ENCODE measurements at places on chromosomes 5 and 9.

DNA sequence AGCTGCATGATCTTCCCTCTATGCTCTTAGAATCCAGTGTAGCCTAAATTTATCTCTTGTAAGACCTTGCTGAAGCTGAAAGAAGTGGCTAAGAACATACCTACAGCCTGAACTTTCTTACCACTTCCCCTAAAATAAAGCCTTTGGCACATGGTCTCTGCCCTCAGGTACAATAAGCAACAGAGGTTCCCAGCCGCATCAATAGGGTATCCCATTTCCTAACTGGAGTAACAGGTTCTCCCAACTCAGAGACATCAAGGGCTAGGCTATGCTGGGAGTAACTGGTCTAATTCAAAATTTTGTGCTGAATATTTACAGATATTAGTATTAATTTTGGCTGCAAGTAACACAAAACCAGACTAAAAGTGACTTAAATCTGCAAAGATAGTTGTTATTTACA, 335.8 kb upstream of the TRPC7 start:
- DNase-seq, result no peak

DNA sequence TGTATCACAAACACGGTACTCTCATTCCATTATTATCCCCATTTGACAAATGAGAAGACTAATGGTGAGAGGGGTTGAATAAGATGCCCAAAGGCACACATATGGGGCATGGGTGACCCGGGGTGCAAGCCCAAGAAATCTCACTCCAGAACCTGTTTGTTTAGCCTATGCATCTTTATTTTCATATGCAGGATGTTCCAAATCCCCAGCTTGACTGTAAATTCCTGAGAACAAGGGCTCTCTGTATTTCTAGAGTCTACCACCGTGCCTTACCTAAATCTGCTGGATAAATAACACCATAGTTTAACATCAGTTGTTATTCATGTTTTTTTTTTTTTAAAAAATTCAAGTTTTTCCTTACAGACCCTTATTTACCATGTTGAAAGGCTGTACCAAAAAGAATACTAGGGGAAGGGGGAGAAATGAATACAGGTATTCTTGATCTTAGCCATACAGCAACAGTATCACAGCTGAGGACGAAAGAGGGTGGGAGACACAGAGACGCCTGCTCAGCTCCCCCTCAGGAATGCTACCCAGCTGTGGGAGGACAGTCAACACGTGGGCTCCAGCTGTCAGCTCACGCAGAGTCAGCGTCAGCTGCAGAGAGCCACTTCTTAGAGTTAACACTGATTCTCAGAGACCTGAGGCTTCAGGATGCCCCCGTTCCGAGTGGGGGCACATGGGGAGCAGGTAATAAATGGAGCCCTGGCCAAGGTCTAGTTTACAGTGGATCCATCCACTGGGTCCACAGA, 86.6 kb downstream of the MED27 start:
- no peak for DNase-seq

DNA sequence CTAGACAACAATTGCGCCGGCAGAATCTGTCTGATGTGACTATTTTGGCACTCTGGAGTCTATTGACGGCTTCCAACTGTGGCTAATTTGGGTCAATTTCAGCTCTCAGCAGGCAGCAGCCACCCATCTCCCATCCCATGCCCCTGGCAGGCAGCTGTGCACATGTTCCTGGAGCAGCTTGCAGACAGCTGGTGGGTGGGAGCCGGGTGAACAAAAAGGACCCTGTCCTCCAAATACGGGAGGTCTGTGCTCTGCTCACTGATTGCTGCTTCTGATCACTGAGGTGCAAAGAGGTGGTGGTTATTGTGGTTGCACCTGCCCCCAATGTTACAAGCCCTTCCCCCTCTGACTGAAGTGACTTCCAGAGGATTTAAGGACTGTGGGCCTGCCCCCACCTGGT, 45.0 kb upstream of the N4BP3 start:
- no peak for DNase-seq

DNA sequence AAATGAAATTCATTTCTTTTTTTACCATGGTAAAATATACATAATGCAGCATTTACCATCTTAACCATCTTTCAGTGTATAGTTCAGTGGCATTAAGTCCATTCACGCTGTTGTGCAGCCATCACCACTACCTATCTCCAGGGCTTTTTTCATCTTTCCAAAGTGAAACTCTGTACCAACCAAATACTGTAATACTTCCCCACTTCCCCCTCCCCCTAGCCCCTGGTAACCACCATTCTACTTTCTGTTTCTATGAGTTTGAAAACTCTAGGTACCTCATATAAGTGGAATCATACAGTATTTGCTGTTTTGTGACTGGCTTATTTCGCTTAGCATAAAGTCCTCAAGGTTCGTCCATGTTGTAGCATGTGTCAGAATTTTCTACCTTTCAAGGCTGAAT, 23.4 kb downstream of the SPAAR start:
- no peak for DNase-seq

- no peak for DNase-seq
Observed at GRCh38 chr9:20658677-20659473, 25.2 kb upstream of the FOCAD start.

DNA sequence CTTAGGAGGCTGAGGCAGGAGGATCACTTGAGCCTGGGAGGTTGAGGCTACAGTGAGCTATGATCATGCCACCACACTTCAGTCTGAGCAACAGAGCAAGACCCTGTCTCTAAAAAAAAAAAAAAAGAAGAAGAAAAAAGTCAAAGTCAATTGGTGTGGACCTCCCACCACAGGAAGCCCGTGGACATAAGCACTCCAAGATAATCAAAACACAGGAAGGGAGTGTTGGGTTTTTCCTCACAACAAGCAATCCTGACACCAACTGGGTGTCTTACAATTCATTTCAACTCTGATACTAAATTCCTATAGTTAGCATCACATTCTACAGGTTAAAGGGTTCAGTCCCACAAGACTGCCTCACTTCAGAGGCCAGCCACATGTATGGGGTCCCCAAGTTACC, 70.7 kb downstream of the PDE6A start:
- DNase-seq, result no peak

DNA sequence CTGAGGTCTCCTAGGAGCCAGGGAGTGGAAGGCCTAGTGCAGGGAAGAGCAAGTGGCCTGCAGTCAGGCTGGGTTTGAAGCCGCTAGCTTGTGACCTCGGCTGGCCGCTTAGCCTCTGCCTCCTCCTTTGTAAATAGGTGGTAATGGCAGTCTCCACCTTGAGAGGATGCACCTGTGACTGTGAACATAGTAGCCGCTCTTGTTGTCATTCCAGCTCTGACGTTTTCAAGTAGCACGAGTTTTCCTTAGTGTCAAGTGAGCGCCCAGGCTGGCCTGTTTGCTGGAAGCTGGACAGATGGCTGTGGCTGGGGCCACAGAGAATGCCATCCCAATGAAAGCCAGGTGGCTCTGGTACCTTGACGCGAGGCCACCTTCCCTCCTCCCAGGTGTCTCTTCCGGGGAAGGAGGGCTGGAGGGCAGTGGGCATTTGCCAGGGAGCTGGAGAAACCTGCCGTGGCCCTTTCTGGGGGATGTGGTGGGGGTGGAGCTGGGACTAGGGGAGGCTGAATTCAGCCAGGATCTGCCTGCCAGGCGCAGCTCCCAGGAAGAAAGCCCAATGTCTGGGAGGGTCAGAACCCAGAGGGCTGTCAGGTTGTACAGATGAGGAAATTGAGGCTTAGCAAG, 2.5 kb downstream of the ASS1 start:
- DNase-seq, result no peak

DNA sequence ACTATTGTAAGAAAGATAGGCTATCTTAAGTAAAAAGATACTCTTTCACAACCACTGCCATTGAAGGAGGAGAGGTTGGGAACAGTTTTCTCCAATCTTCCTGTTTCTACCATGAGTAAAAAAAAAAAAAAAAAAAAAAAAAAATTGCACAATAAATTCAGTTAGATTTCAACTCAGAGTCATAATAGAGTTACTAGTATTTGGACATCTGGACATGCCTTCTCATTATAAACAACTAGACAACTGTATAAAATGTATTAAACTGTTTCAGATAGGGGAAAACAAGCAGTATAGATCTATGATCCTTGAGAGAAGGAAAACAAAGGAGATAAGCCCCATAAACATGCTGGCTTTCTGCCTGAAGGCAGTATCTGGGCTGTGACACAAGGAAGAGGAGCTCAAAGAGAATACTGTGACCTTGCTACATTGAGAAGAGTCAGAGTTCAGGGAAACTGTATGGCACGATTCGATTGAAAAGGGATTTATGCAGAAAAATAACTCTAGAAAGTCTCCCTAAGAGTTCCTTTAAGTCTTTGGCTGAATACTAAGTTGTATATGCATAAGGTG, 249.2 kb upstream of the POU5F2 start:
- no peak for DNase-seq

GRCh38 chr5:54671111-54671531, 153.6 kb downstream of the SNX18 start:
- DNase-seq, result no peak

DNA sequence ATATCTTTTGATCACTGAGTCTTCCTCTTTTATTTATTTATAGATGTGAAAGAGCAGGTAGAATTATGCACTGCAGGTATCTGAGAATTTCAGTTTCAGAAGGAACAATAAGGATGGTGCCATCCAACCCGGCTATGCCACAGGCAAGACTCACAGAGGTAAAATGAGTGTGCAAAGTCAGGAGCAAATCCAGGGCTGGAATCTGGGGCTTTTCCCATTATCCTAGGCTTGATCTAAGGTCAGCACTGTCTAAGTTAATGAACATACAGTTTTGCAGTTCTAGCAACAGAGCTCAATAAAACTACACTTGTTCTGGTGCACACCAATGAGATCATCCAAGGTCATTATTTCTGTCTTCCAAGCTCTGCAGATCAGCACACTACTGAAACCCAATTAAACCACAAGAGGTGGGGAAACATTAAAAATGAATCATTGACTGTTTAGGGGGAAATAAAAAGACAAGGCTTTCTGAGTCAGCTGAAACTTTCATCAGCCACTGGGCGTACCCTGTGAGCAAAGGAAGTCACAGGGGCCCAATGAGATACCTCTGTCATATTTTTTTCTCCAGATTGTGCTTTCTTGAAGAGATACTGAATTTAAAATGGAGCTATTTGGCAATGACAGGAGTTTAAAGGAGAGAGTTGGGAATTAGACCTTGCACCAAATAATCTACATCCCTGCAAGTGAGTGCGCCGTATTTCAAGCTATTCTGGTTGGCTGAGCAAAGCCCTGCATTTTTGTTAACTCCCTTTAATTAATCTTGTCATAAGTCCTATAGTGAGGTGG, 662.2 kb upstream of the ZNF608 start:
- no peak for DNase-seq

DNA sequence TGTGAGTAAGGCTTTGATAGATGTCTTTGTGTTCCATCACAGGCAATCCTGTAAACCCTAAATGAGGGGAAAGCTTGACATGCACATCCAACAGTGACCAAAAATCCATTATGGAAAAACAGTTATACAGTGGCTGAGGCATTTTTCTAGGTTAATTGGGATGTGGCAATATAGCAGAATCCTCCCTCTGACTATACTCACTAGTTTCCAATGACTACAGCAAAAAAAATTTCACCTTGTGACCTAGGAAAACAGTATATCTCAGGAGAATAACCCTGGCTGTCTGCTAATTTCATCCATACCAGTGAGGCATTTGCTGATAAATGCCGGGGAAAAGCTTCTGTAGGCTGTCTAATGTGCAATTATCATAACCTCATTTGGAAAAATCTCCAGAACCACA, 49.9 kb upstream of the SNCAIP start:
- DNase-seq, result no peak
